ENCODE measurements at places on chromosomes 2 and 18.

DNA sequence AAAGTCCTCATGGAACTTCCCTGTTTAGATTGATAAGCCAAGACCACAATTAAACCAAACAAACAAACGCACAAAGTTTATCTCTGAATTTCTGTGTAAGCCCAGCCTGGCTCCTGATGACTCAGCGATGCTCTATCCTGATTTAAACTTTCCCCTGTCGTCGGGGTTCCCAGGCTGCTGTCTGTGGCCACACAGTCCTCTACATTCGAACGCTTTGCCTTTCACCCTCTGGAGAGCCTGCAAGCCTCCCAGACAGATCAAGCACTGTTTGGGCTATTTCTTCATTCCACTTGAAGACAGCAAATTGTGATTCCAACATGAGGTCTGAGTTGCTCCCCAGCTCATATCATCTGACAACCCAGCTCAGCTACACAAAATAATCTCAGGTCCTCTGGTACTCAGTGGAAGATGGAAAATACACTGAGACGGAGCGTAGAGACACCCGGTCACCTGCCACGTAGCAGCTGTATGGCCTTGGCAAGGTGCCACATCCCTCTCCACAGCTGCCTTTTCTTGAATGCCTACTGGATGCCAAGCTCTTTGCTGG, 51.2 kb downstream of the CYRIA start:
- DNase-seq = no peak

DNA sequence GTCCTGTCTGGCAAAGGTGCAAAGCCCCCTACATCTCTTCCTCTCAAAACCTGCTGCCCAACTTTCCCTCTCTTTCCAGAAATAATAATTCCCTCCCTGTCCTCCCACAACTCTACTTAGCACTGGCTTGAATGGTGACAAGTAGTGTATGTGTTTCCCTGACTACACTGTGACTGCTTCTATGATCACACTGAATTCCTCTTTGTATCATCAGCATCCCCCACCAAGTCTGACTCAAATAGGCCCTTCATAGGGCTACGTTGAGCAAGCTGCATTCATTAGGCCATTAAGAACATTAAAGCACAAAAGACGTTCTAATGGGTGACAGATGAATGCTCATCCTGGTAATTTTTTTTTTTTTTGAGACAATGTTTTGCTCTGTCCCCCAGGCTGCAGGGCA, 13.7 kb upstream of the ST3GAL5 start:
- no peak for DNase-seq

GRCh38 chr2:65281627-65282351, 54.2 kb downstream of the ACTR2 start:
- DNase-seq = no peak

DNA sequence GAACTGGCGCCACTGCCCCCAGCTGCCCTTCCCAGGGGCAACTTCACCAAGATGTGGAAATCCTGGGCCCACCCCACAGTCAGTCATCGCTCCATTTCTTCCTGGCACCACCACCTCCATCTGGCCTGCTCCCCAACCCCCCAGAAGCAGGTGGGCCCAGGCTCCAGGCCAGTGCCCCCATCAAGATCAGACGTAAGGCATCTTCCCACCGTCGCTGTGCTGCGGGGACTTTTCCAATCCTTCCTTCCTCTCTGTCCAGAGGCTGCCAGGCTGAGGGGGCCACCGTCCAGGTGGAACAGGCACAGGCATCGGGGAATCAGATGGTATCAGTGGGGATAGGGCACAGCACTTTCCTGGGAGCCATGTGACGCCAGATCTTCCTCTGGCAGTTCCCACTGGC, 8.1 kb downstream of the PRLH start:
- DNase-seq = no peak

DNA sequence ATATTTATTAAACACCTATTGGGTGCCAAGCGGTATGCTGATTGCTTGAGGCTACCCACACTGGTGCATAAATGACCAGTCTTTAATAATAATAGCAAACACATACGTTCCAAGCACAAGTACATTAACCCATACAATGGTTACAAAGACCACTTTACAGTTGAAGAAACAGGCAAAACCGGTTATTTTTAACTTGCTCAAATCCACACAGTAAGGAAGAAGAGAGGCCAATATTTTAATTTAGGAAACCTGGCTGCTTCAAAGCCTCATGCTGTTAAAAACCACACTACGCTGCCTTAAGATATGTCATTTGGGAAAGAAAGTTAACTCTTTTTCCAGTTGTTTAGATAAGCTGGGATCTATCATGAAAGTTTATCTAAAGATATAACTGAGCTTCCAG, 2.4 kb upstream of the IMPA2 start:
- DNase-seq = no peak

- DNase-seq = no peak
Measured at GRCh38 chr2:40419364-40419762, 32.5 kb downstream of the SLC8A1 start.

GRCh38 chr2:217299590-217299989, 439.7 kb upstream of the TNP1 start:
- no peak for DNase-seq

DNA sequence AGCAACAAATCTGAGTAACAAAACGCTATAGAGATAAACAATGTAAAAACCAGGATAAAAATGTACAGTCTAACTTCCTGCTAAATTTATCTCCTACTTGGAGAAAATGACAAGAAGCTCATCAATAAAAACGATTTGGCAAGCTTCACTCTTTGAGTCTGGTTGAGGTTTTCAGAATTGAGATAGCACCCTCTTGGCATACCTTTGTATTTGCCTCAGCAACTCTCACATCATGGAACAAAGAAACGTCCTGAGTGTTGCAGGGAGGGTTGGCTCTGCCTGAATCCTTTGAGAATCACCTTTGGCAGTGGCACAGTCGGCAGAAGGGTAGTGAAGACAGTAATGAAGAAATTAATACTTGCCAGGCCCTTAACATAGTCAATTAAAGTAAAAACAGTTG, 430.6 kb downstream of the GRB14 start:
- DNase-seq = no peak

DNA sequence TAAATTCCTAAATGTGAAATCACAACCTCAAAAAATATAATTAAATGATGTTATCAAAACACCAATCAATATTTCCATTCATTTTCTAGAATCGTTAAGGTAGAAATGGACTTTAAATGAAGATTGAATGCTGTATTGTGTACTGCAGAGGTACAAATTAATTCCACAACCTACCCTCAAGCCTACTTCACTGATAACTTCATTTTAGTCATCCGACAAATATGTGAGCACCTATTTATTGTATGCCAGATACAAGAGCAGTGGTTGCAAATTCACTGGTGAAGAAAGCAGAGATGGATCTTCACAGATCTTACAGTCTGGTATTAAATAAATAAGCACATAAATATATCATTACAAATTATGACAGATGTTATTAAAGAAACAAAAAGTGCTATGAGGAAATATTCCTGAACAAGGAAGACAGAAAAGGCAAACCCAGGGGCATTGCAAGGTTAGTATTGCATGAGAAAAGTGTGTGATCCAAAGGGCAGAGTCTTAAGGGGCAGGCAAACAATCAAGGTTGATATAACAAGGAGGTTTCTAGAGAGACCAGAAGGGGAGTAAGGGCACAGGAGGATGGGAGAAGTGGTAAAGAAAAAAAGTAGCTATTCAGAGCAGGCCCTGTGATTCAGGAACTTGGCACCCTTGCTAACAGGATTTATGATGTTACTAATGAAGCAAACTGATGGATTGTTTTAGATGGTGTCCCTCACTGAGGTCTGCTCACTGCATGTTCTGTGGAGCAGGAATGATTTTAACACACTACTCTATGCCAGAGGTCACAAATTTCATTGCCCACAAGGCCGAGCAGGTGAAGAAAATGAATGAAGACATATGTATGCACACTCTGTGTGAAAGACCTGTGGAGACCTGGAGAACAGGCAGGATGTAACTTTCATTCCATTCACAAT, 128.0 kb upstream of the CCDC150 start:
- DNase-seq = no peak

- no peak for DNase-seq
Measured at GRCh38 chr18:58535340-58536201, 93.3 kb downstream of the ALPK2 start.

- DNase-seq = no peak
Measured at GRCh38 chr2:48982887-48983435, 171.4 kb downstream of the FSHR start.

- DNase-seq = no peak
Measured at GRCh38 chr2:140667203-140667602, 1463.6 kb downstream of the LRP1B start.

GRCh38 chr2:128103407-128103806, 12.4 kb downstream of the UGGT1 start:
- no peak for DNase-seq

- no peak for DNase-seq
Measured at GRCh38 chr2:84776011-84776410, 104.9 kb downstream of the TRABD2A start.

GRCh38 chr2:160657196-160657595, 163.6 kb upstream of the RBMS1 start:
- DNase-seq = no peak

GRCh38 chr2:56739413-56739812, 555.6 kb downstream of the CCDC85A start:
- no peak for DNase-seq

DNA sequence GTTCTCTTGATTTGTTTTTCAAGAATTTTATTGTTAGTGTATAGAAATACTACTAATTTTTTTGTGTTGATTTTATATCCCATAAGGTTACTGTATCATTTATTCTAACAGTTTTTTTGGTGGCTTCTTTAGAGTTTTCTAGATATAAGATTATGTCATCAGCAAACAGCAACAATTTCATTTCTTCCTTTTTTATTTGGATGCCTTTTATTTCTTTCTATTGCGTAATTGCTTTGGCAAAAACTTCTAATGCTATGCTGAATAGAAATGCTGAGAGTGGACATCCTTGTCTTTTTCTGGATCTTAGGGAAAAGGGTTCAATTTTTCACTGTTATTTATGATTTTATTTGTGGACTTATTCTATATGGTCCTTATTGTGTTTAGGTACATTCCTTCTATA, 298.8 kb downstream of the RPRM start:
- no peak for DNase-seq

DNA sequence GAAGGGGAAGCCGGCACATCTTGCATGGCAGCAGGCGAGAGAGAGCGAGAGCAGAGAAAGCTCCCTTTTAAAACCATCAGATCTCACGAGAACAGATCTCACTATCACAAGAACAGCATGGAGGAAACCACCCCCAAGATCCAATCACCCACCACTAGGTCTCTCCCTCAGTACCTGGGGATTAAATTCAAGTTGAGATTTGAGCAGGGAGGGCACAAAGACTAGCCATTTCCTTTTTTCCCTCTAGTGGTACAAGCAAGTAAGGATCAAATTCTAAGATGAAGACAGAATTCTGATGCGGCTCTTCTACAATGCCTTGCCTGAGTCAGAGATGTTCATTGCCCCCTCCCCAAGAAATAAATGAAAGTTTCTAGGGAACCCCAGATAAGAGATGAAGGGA, 45.6 kb upstream of the ANKRD44 start:
- peak; percentile 13 for DNase-seq

GRCh38 chr18:37729716-37730115, 164.1 kb upstream of the CELF4 start:
- DNase-seq = no peak

DNA sequence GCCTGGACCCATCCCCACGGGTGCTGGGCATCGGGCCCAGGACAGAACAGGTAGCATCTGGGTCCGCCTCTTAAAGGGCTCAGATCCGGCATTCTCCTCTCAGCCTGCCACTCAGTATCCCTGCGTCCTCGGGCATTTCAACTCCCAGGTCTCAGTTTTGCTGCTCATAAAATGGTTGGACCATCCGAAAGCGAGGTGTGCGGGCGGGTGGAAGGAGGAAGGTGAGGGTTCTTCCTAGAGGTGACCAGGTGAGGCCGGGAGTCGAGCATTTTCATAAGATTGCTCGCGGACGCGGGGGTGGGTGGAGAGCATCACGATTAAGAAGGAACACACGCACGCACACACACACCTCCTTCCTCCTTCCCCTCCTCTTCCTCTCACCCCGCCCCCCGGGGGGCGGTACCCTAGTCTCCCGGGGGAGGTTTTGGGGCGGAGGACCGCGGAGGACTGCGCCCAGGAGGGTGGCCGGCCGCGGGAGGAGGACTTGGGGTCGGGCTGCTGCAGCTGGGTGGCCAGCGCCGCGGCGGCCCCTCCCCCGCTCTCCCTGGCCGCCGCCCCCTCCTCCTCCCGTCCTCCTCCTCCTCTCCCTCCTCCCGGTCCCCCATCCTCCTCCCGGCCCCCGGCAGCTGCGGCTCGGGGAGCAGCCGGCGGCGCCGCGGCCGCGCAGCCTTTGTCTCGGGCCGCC, 97.9 kb upstream of the GPR45 start:
- DNase-seq = no peak

- DNase-seq = no peak
Measured at GRCh38 chr18:57771193-57771592, 31.9 kb downstream of the ATP8B1 start.

DNA sequence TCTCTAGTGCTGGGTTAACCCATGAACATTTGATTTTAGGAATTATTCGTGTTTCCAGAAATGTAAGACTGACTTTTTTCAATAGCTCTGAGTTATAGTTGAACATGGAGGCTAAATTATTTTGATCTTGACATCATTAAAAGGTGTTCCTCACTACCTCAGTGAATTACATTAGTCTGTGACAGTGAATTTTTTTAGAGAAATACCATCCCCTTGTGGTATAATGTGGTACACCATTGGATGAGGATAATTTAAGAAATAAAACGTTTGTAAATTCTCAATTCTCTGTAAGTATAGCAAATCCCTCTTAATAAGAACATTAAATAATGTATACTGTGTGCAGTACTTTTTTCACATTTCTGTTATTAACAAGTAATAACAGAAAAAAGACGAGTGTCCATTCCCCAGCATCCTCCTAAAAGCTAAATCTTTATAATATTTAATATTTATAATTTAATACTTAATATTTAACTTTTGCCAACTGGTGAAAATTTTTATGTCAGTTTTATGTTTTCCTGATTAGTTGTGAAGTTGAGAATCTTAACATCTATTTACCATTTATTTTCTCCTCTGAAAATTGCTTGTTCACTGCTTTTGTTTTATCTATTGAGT, 70.3 kb upstream of the CWC22 start:
- DNase-seq = no peak

- peak; percentile 70 for DNase-seq
Measured at GRCh38 chr18:26103579-26103978, 13.2 kb upstream of the SS18 start.

- DNase-seq = no peak
Measured at GRCh38 chr2:43045866-43046265, 180.5 kb downstream of the ZFP36L2 start.

- no peak for DNase-seq
Measured at GRCh38 chr2:210913461-210913860, 357.1 kb downstream of the CPS1 start.

DNA sequence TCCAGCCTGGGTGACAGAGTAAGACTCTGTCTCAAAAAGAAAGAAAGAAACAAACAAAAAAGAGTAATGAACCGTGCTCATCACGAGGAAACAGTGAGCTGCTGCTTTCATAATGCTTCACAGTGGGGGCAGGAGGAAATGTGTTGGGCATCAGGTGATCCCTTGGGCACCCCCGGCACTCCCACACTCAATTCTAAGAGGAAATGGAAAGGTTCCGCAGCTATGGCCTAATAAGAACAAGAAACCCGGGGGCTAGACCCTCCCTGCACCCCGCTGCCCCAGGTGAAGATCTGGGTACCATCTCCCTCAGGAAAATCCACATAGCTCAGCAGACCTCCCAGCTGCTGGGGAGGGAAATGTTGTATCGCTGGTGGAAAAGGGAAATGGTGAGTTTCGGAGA, 118.9 kb downstream of the LPIN1 start:
- no peak for DNase-seq

Data from iPS DF 6.9 (cell line).